ENCODE measurements at places on chromosomes 11 and 22.

DNA sequence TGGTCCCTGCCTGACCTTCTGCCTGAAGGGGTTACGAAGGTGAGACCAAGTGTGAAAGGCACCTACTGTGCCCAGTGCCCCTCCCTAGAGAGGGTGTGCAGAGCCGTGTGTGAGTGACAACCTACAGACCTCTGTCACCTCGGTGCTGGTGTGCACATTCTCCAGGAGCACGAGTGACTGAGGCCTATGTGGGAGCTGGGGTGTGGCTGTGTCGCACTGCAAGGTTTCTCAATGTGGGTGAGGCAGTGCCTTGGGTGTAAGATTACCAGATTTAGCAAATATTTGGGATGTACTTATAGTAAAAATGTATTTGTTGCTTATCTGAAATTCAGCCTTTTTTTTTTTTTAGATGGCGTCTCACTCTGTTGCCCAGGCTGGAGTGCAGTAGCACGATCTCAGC is 5.6 kb downstream of the STARD10 start:
- no peak for DNase-seq

GRCh38 chr22:35306350-35306967 is 6.8 kb downstream of the TOM1 start:
- no peak for DNase-seq

DNA sequence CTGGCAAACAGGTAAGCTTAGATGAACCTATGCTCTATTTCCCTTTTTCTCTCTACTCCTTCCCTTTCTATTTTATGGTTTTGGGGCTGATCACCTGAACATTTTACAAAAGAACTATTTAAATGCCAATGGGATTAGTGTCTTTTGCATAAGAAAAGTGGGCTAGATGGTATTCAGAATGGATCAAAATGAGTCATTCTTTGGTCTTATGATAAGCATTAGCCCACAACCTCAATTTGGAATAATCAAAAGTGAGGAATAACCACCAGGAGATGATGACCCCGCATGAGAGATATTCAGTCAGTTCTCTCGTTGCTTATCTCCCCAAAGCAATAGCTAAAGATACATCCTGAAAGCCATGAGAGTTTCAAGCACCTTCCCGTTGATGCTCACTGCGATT is 399.0 kb upstream of the CADM1 start:
- DNase-seq, result no peak

DNA sequence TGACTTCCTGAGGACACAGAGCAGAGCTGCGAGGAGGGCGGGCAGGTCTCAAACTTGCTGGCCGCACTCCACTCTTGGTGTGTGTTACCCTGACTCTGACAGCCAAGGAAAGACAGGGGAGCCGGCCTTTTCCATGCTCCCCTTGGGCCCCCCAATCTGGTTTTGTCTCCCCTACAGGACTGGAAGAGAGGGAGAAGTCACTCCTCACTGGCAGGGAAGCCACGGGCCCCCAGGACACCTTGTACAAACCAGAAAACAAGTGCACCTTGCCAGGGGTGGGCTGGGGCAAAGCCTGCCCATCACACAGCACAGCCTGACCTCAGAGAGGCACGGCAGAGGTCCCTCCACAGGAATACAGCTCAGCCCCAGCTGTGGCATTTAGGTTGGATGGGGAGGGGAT is 20.2 kb downstream of the CBX7 start:
- no peak for DNase-seq

DNA sequence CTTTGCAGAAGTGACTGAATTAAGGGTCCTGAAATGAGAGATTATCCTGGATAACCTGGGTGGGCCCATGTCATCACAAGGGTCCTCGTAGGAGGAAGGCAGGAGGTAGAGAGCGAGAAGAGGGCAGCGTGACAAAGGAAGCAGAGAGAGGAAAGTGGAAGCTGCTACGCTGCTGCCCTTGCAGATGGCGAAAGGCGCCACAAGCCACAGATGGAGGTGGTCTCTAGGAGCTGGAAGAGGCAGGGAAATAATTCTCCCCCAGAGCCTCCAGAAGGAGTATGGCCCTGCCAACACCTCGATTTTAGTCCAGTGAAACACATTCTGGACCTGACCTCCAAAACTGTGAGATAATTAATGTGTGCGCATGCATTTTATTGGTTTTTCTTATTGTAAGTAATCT is 13.4 kb downstream of the TMEM184B start:
- DNase-seq, result no peak

DNA sequence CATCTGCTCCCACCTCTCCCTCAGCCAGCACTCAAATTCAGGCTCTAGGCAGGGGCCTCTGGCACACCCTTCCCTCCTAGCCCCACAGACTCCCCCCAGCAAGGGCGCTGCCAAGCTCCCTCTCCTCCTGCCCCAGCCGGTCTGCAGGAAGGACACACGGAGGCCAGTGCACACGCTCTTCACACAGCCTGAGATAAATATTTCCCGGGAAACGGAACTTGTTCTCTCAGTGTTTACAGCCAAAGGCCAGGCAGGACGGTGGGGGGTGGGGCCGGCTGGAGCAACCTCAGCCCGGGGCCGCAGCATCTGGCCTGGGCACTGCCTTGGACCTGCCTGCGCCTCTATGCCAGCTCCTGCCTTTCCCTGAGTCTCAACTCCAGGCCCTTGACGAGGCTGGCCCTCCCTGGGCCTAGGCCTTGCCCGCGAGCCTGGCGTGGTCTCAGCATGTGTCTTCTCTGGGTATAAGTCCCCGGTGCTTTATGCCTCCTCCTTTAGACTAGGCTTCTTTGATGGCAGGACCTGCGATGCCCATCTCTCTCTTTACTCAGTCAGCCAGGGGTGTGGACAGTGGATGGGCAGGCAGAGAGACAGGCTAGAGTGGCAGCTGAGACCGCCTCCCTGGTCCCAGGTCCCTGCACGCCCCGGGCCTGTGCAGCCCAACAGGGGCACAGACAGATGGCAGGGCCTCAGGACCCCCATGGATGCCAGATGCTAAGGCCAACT is 48.4 kb downstream of the PDE2A start:
- peak; percentile 23 for DNase-seq

GRCh38 chr22:39117585-39118191 is 20.6 kb downstream of the APOBEC3H start:
- DNase-seq, result peak; percentile 58

DNA sequence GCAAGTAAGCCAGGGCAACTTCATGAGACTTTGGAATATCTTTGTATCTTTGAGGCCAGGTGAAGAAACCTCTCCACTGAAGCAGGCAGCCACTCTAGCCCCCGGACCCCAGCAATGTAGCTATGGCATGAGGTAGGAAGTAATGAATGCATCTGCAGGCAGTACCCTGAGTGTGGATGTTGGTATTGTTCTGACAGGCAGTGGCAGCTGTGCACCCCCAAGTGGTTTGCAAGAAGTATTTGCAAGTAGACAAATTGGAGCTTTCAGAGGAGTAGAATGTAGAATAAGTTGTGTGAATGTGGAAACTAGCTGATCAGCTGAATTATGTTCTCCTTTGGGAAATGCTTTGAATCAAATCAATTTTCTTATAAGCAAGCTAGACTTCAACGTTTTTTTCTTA is 194.4 kb upstream of the PGR start:
- no peak for DNase-seq

GRCh38 chr22:43867839-43868635 is 5.7 kb upstream of the SULT4A1 start:
- DNase-seq, result peak; percentile 71

- DNase-seq, result no peak
These were observed 617.4 kb downstream of the CNTN5 start for GRCh38 chr11:99638073-99638553.

GRCh38 chr11:113572136-113572735 is 97.0 kb upstream of the DRD2 start:
- DNase-seq, result no peak

DNA sequence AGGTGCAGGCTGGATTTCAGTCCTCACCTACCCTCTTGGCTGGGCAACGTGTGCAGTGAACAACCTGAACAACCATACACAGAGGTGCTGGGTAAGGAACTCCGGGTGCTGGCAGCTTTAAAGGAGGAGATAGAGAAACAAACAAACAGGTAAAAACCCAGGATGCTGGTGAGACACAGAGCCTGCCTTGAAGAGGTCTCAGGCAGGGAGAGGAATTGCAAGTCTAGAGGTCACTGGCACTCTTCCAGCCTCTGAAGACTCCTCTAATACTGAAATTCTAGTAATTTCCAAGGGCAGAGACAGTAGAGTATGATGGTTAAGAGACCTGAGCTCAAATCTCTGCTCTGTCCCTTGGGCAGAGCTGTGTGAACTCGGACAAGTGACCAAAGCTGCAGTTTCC is 192.5 kb downstream of the CEP164 start:
- DNase-seq, result no peak

GRCh38 chr22:47382164-47382890 is 619.9 kb downstream of the TBC1D22A start:
- no peak for DNase-seq

- DNase-seq, result no peak
These were observed 231.9 kb upstream of the ISX start for GRCh38 chr22:34834059-34834458.

DNA sequence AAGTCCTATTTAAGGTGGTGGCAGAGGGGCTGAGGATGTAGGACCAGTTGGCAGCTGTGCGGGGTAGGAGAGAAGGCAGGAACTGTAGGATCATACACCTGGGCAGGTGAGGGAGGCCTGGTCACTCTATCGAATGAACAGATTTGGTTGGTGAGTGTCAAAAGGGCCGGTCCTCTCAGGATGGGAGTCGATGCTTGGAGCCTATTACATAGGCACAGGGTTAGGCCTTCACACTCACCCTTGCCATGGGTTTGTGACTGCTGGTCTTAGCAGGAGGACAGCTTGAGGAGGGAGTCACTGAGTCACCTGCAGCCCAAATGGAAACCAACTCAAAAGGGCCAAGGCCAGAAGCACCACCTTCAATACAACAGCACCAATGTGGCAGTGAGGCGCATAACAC is 80.2 kb upstream of the NARS2 start:
- DNase-seq, result no peak

- DNase-seq, result no peak
These were observed 2.7 kb downstream of the GPR137 start for GRCh38 chr11:64288353-64288750.

GRCh38 chr11:108754901-108755625 is 90.2 kb downstream of the DDX10 start:
- no peak for DNase-seq

DNA sequence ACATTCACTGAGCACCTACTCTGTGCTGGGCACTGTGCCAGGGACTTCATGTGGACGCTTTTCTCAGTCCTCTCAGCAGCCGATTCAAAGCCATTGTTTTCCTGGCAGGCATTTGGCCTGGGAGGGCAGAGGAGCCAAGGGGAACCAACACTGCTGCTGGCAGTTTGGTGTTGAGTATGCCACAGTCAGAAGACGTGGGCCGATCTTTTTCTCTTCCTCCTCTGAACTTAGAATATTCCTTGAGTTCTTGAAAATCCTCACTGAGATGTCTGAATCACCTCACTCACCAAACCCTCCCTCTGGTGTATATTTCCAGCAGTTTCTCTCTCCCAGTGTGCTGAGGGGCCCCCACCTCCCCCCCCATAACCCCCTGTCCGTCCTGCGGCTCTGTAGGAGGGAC is 114.5 kb upstream of the CRYBB3 start:
- no peak for DNase-seq

GRCh38 chr11:65575568-65576231 is at the start of gene EHBP1L1:
EHBP1L1 (plus strand) TSS chr11:65576053; CDS start chr11:65576303, 250 bp downstream.
- peak; percentile 57 for DNase-seq

GRCh38 chr11:36073411-36074203 is 129.7 kb downstream of the LDLRAD3 start:
- peak; percentile 35 for DNase-seq

DNA sequence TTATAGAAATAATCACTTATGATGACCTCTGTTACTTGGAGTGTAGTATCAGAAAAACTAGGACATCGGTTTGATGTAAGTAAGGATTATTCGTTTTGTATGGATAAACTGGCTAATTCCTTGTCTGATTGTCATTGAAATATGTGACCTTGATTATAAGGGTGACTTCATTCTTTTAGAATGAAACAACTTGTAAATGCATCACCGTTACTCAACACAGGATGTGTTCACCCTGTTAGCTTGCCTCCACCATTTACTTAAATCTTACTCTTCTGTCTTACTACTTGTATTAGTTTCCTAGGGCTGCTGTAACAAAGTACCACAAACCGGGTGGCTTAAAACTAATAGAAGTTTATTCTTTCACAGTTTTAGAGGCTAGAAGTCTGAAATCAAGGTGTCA is 7.9 kb downstream of the SFI1 start:
- DNase-seq, result no peak

DNA sequence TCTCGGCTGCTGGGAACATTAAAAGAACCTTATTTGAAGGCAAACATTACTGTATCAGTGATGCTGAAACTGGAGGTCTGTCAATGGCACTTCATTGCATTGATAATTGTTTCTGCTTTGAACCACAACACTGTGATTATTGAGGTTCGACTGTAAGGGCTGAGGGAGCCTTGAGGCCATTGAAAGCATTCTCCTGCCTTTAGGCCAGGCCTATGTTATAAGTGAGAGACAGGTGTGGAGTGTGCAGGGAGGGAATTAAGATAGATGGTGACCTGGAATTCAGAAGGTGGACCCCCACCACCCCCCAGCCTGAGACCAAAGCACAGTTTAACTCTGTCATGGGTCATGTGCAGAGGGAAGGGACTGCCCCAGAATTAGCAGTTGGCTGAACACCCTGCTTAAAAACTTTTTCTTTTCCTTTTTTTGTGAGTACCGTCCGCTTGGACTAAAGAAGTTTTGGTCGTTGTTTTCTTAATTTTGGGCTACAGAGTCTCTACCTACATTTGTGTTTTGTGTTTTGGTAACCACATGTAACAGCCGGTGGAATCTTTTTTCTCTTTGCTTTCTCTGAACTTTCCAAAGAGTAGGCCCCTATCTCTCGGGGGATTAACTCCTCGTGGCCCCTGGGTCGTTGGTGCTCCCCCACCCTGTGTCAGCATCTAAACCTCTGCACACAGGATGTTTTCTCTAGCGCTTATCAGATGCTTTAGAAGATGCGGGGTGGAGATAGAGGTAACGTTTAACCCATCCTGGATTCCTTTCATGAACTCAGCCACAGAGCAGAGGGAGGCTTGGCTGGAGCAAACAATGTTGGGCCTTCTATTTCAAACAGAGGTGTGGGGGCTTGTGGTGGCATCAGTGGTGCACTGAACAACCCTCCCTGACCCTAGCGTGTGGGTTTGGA is 43.7 kb downstream of the ZBTB16 start:
- DNase-seq, result no peak

DNA sequence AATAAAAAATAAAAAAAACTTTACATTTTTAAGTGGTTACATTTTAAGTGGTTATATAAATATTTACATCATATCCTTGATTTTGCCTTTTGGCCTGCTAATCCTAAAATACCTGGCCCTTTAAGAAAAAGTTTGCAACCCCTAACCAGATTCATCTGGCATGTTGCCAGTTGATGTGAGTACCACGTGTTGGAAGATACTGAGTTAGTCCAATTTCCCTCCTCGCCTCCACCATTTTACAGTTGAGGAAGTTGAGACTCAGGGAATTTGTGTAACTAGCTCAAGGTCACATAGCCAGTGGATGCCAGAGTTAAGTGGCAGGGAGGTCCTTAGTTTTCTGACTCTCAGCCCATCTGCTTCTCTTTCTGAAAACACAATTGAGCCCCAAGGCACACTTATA is 5.1 kb downstream of the ELF5 start:
- peak; percentile 10 for DNase-seq

Data from common myeloid progenitor, CD34-positive (primary cell).